ENCODE measurements at places on chromosomes 4 and X. TPM values are rescaled to one million over a fixed set of nuclear protein-coding genes. Genes with fewer than 3 reads are reported as not detected.

GRCh38 chrX:46576458-46576857, 2.9 kb downstream of the CHST7 start:
- no peak for DNase-seq

GRCh38 chr4:151302432-151302831, 23.0 kb downstream of the SH3D19 start:
- no peak for DNase-seq

DNA sequence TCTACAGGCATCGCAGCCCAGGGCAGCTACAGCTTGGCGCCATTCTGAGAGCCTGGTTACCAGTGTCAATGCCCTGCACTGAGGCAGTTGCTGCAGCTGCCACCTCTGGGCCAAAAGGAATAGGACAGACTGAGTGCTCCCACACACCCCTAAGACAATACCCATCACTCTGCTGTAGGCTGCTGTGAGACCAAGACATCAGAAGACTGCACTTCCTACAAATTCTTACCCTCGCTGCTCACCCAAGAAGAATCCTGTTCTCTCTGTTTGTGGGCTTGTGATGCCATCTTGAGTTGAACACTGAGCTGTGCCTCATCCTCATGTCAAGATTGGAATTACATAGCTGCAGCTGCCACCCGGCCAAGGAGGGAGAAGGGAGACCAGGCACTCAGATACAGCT, 1847.0 kb upstream of the PCDH10 start:
- no peak for DNase-seq

Gene CXCL6
- not detected for total RNA-seq

GRCh38 chr4:128228845-128229795, 58.5 kb downstream of the PGRMC2 start:
- DNase-seq, result no peak

Gene INPP4B
- 10.7 TPM for total RNA-seq

Gene IQCM
- total RNA-seq, result not detected

GRCh38 chrX:152821145-152821765, 9.3 kb downstream of the CETN2 start:
- no peak for DNase-seq

DNA sequence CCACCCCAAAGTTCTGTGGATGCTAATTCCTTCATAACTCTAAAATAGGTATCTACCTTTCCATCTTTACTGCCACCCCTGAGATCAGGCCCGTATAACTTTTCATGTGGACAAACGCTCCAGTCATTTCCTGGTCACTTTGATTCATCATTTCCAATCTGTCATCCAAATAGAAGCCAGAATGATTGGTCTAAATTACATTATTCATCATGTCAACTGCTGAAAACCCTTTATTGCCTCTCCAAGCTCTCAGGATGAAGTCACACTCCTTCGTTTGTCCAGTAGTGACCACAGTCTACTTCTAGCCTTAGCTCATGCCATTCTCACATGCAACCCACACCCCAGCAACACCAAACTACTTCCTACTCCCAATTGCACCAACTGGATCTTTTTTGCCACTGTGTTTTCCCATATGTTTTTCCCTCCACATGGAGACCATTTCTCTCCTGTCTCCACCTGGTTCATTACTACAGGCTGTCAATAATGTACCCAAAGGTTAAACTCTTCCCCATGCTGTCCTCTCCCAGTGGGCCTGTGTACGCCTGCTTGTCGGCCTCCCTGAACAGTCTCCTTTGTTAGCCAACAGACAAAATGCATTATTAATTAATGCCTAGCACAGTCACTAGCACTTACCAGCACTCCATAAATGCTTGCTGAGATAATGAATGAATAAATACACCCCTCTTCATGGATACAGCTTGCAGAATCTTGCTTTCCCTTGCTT, 382.6 kb upstream of the NOCT start:
- DNase-seq, result no peak

Gene CHM
- total RNA-seq, result 14.5 TPM

GRCh38 chr4:169869490-169869889, 111.7 kb upstream of the HPF1 start:
- DNase-seq, result no peak

- DNase-seq, result no peak
Measured at GRCh38 chr4:114046331-114046730, 66.9 kb upstream of the ARSJ start.

Gene RAI2
- 18.1 TPM for total RNA-seq

- no peak for DNase-seq
Measured at GRCh38 chr4:171644430-171645057, 168.7 kb upstream of the GALNTL6 start.

Gene ATP1B4
- not detected for total RNA-seq

Gene TRPC5OS
- not detected for total RNA-seq

GRCh38 chrX:7254144-7254543, 106.2 kb upstream of the PUDP start:
- DNase-seq, result no peak

Gene MED14
- 23.9 TPM for total RNA-seq

Gene PHOX2B
- total RNA-seq, result not detected

- no peak for DNase-seq
Measured at GRCh38 chr4:76066546-76066945, 8.0 kb upstream of the ART3 start.
